ENCODE measurements at places on chromosomes 16 and 17.

DNA sequence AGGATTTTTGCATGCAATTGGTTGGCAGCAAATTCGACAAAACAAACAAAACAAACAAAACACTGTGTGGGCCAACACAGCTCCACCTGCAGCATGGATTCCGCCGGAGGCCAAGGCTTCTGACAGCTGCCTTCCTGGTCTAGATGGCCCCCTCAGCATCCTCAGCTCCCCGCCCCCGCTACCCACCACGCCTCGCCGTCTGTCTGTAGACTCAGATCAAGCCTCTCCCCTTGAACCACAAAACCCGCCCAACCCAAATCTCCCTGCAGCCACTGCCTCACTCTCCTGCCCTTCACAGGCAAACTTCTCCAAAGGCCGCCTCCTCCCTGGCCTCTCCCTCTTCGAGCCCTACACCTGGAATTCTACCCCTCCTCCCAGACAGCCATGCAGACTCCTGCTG is 57.9 kb downstream of the RTN4RL1 start:
- no peak for DNase-seq

- DNase-seq, result no peak
Measured at GRCh38 chr17:21245639-21246084, 7.5 kb downstream of the NATD1 start.

DNA sequence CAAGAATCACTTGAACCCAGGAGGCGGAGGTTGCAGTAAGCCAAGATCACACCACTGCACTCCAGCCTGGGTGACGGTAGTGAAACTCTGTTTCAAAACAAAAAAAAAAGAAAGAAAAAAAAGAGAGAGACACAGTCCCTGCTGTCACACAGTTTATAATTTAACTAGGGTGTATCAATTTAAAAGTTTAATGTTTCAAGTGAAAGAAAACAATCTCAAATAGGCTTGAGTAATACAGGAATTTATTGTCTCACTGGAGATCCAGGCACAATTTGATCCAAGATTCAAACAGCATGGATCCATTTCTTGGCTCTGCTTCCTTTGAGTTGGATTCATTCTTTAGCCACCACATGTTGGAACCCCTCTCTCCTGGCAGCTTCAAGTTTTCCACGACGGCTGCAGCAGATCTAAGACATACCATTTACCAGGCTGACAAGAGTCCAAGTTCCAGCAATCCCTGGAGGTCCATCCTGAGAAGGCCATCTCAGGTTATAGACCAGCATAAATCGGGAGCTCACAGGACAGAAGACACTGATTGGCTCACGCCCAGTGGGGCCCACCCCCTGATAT is 97.5 kb downstream of the YPEL2 start:
- DNase-seq, result no peak

DNA sequence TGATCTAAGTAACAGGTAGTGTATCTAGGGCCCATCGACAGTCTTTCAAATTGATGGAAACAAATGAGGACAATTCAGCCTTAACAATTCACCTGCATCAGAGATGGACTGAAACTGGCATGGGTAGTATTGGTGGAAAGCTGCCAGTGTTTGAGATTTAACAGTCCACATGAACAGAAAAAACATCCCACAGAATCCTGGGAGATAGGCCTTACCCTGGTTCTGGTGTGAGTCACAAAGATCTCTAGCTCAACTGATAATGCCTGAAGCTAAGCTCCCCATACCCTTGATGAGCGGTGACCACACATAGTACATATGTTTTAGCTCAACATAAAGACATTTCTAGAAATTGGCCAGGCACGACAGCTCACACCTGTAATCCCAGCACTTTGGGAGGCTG is 21.9 kb downstream of the CRK start:
- no peak for DNase-seq

DNA sequence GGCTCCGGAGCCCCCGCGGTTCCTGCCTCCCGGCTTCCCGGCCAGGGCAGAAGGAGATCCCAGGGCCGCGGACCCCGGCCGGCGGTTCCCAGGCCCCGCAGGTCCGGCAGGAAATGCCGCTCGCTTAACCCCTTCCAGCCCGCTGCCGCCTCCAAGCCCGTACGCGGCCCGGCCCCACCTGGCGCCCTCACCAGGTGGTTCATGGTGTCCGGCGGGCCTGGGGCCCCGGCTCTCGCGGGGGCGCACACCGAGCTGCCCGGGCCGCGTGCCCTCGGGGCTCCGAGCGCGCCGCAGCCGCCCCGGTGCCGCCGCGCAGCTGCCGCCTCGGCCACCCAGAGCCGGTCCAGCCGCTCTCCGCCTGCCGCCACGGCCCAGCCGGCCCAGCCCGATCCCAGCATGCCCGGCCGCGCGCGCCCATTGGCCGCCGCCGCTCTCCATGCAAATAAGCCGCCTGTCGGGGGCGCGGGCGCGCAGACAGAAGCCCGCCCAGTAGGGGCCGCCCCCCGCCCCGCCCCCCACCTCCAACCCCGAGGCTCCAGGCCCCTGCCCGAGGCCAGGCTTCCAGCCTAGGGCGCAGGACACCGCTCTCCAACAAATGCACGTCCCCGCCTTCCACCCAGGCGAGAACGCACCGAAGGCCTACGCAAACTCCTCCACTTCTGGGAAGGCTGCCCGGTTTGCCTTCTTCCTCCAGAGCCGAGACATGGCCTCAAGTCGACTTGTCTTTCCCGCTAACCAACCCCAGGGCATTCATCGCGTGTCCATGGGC is at the start of gene BCAR1:
BCAR1 (minus strand) TSS at position 345 of the 769 bp plus-strand sequence; CDS start at position 203, 142 bp downstream.
- no peak for DNase-seq

GRCh38 chr17:38867968-38868816 is 1.7 kb upstream of the LASP1 start:
- no peak for DNase-seq

- DNase-seq, result no peak
Measured at GRCh38 chr17:62188713-62189112, 123.6 kb upstream of the MED13 start.

DNA sequence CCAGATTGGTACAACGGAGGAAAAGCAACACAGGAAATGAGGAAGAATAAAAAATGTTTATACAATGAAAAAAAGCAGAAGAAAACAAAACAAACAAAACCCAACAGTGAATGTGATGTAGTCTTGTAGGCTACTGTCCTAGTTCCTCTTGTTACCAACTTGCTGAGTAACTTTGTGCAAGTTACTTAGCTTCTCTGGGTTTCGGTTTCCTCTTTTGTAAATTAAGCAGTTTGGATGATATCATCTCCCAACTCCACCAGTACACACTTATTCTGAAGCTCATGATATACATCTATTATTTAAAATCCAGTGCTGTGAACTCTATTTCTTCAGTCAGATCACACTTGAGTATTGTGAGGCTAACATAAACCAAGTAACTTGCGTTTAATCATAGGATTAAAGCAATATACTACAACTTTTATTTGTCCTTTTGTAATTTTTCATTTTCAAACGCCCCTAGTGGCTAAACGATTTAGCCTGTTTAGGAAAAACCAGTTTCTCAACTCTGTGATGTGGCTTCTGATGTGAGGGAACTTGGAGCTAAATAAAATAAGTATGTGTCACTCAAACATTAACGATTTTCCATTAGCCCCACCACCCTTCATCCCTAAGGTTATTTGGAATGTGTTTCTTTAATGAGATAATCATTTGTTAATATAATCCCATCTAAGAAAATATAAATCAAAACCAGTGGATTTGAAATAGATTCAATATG is 1.4 kb upstream of the UNK start:
- DNase-seq, result no peak

DNA sequence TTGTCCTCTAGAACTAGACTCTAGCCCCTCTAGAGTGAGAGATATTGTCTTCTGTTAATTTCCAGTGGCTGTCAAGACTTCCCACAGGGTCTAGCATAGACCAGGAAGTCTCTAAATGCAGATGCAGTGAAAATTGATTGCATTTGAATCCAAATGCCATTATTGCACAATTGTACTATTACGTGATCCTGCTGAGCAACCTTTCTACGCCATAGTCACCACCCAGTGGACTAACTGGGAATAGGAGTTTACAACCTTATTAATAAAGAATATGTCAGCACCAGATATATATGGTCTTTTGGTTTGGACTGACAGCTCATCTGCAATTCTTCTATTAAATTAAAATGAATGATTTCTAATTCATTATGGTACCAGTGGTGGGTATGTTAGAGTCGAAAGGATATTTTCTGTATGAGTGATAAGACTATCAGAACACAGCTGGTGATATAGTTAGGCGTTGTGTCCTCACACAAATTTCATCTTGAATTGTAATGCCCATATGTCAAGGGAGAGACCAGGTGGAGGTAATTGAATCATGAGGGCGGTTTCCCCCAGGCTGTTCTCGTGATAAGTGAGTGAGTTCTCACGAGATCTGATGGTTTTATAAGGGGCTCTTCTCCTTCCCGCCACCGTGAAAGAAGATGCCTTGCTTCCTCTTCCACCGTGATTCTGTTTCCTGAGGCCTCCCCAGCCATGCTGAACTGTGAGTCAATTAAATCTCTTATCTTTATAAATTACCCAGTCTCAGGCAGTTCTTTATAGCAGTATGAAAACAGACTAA is 138.9 kb upstream of the CA10 start:
- DNase-seq, result no peak

DNA sequence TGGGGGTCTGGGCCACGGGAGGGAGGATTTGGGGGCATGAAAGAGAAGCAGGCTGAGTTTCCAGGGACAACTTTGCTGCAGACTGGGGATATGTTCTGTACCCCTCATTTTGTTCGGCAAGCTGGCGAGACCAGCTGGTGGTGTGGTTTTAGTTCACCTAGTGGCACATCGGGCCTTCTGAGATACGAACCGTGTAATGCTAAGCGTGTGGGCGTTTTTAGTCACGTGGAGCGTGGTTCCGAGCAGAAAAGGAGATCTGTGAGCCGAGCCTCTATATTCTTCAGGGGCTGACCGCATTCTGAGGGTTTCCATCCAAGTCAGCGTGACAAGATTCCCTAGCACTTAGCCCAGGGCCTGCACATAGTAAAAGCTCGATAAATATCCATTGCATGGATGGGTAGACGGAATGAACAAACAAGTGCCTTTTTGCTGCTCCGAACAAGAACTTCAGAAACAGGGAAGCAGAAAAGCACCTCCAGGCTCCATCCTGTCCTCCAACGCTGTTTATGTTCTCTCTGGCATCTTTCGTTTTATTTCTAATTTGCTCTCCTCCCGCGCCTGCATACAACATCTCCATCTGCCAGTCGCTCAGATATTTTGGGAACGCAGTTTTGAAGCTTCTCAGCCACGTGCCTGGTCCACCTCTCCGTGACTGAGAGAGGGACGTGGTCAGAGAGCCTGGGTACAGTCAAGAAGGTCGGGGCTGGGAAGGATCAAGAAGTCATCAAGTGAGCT is 5.8 kb downstream of the SYT17 start:
- DNase-seq, result no peak

GRCh38 chr16:12502676-12503075 is 301.0 kb downstream of the CPPED1 start:
- DNase-seq, result no peak

- no peak for DNase-seq
Measured at GRCh38 chr16:53282975-53283946, 151.0 kb upstream of the RBL2 start.

- no peak for DNase-seq
Measured at GRCh38 chr16:10619271-10619849, 39.0 kb upstream of the EMP2 start.
